Thoracic aorta (tissue), 2 donors: ENCODE measurements at places on chromosomes 1 and 21. TPM values are rescaled to one million over a fixed set of nuclear protein-coding genes. Genes with fewer than 3 reads are reported as not detected.

Gene TDRD5
- total RNA-seq, result 0.14 TPM

DNA sequence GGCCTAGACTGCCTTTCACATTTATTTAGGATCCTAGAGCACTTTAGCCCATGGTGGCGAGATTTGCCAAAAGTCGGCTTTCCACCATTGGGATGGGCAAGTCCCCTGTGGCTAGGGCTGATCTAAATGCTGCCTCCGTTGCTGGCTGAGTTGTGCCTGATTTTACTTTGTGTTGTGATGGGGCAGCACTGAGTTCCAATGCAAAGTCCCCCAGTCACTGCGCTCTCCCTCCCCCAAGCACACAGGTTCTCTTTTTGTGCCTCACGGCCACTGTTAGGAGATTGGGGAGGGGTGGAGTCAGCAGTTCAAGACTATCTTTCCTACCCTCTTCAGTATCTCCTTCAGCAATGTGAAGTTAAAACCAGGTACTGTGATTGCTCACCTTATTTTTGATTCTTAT is 66.7 kb upstream of the COX20 start:
- H3K27me3 ChIP-seq, result no peaks in the 10 kb centered on the region
- no peak for DNase-seq
- H3K36me3 ChIP-seq, result no peaks in the 10 kb centered on the region
- H3K4me1 ChIP-seq, result no peaks in the 10 kb centered on the region

Gene NTMT2
- total RNA-seq, result not detected

DNA sequence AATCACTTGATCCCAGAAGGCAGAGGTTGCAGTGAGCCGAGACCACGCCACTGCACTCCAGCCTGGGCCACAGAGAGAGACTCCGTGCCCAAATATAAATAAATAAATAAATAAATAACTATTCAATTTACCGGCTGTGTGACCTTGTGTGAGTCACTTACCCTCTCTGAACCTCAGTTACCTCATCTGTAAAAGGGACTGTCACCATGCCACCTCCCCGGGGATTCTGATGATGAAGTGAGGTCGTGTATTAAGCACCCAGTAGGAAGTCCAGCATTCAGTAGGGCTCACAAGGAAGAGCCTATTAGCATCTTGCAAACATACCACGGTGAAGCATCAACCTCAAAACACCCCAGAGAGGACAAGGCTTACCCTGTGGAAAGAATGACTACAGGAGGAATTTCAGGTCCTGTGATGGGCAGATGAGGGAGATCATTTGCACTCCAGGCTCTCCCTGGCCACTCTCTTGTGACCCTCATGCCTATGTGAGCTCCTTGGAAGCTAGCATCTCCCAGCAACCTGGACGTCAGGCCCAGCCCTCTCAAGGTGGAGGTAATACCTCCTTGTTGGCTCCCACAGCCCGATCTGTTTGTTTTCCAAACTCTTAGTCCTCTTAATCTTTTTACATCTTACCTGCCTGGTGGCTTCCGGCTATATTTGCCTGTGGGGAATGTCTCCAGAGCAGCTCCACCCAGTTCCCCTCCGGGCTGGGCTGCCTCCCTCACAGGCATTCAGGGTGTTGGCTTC is 7.6 kb upstream of the C1QA start:
- H3K27ac ChIP-seq, result no peak overlapping the region
- no peak for DNase-seq
- H3K36me3 ChIP-seq, result no peaks in the 10 kb centered on the region
- H3K27me3 ChIP-seq, result no peaks in the 10 kb centered on the region
- no peak overlapping the region for H3K4me3 ChIP-seq

GRCh38 chr21:42298237-42298636 is 17.0 kb downstream of the TFF3 start:
- DNase-seq, result no peak
- no peak overlapping the region for H3K4me3 ChIP-seq
- H3K4me1 ChIP-seq, result no peaks in the 10 kb centered on the region
- no peaks in the 10 kb centered on the region for H3K27me3 ChIP-seq
- no peak overlapping the region for H3K27ac ChIP-seq
